ENCODE measurements at places on chromosomes 3 and 15.
A peak's percentile ranks its signal among the peaks of the same experiment; 100 is the strongest.

- no peak for DNase-seq
Observed at GRCh38 chr3:115655761-115656282, 32.5 kb downstream of the GAP43 start.

DNA sequence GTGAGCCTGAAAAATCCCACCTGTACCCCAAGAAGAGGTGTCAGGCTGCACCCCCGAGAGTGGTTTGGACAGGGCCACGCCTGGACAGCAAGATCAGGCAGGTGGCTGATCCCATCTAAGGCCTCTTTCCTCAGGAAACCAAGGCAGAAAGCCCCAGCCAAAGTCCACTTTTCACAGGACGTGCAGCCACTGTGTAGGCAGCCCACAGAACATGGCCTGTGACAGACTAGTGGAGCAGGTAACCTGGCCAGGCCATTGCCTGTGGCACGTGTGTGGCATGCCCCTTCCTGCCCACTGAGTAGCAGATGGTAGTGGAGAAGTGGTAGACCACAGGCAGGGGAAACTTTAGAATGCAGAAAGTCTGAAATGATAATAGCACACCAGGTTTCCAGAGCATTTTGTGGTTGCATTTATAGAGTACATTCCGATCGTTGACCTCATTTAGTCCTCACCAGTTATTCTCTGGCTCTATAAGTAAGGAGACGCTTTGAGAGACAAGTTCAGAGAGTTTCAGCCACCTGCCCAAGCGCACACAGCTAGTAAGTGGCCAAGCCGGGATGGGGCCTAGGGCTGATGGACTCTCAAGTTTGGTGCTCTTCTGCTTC is 68.7 kb downstream of the AAGAB start:
- peak; percentile 30 for DNase-seq

GRCh38 chr3:197292083-197292646 is 6.2 kb downstream of the DLG1 start:
- no peak for DNase-seq

- no peak for DNase-seq
Observed at GRCh38 chr3:120370463-120370862, 21.3 kb upstream of the LRRC58 start.

- DNase-seq, result no peak
Observed at GRCh38 chr3:169044331-169045113, 619.0 kb downstream of the MECOM start.

- DNase-seq, result no peak
Observed at GRCh38 chr3:133282236-133282635, 117.6 kb upstream of the BFSP2 start.

DNA sequence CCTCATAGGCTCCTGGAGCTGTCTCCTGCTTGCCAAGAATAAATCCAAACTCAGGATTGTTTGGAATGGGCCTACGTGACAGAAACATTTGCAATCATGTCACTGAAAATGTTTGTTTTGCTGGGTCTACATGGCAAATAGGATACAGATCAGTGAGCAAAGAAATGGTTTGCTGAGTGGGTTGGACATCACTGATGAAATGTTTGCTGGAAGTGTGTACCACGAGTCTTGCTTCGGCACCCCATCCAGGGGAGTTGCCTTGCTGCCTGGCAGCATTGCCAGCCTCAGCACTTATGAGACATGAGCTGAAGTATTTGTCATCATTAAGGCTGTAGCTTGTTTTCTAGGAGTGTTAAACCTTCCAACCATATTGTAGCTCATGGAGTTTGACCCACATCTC is 213.3 kb upstream of the CFAP20DC start:
- no peak for DNase-seq

- no peak for DNase-seq
Observed at GRCh38 chr3:172078721-172079120, 39.3 kb downstream of the FNDC3B start.

GRCh38 chr15:79455361-79455760 is 23.2 kb downstream of the MINAR1 start:
- no peak for DNase-seq

DNA sequence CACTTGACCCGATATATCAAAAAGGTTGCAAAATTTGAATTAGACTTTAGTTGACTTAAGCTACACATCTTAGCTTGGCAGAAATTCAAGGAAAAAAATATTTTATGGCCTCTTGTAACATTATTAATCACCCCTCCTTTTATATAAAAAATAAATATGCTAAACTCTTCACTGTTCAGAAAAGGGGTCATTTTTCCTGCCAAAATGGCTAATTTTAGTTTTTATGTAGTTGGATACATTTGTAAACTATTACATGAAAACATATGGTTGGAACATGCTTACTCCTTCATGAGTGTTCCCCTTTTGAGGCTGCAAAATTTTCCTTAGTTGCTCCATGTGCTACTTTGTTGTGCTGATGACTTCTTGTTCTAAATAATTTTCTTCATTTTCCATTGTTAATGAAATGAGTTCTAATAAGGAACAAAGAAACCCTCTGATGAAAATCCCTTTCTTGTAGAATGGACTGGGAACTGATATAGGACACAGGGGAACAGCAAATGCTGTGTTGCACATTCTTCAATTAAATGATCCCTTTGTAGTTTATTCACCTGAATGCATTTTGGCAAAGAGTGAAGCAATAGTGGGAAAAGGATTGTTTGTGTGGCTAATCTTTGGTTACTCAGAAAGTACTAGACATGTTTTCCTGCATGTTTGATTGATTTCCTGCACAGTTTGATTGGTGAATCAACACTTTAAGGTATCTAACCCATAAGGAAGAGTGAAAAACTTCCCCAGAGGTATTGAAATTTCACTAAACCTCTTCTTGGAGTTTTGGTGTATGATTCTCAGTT is 349.3 kb downstream of the TIGIT start:
- DNase-seq, result no peak

- no peak for DNase-seq
Observed at GRCh38 chr3:98967758-98968157, 66.3 kb upstream of the DCBLD2 start.

DNA sequence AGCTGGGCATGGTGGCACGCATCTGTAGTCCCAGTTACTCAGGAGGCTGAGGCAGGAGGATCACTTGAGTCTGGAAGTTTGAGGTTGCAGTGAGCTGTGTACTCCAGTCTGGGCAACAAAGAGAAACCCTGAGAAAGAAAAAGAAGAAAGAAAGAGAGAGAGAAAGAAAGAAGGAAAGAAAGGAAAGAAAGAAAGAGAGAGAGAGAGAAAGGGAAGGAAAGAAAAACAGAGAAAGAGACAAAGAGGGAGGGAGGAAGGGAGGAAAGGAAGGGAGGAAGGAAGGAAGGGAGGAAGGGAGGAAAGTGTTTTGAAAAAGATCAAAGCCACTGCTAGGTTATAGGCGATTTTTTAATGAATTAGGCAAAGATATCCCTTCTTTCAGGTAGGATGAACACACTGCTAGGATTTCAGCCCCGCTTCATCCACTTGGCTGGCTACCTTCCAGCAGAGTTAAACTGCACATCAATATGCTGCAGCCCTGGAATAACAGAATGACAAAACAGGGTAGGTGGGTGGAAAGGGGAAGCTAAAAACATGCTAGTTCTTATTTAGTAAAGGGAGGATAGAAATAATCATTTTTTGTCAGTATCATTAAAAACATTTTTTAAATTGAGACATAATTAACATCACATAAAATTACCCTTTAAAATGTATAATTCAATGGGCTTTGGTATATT is 12.8 kb upstream of the PPARG start:
- DNase-seq, result no peak

DNA sequence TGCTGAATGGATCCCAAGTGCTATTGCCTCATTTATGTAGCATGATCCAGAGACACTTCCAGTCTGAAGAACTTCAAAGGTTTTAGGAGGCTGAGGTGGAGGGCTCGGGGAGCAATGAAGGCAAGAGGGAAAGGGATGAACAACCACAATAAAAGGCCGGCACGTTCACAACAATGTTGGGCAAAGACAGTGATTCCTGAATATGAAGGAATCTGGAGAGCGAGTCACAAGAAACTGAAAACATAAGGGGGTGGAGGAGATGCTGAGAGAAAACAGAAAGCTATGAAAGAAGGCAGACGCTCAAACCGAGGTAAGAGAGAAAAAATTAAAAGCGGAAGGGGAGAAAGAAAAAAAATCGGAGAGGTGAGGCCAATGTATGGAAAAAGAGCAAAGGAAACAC is 120.1 kb downstream of the GREM1 start:
- DNase-seq, result no peak

DNA sequence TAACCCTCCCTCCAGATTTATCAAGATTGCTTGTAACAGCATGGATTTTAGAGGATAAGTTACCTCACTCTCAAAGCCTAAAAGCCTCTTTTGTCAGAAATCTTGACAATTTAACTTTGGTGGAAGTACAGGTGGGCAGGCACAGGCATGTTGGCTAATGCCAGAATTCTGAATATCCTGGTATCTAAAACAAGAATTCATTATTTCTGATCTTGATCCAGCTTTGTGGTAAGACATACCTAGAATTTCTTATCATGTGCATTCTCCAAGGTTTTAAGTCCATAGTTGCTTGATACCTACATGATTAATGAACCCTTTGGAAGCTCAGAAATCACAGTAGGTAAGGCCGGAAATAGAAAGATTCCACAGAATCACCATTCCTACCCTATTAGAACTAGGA is 109.9 kb upstream of the TTC14 start:
- no peak for DNase-seq

DNA sequence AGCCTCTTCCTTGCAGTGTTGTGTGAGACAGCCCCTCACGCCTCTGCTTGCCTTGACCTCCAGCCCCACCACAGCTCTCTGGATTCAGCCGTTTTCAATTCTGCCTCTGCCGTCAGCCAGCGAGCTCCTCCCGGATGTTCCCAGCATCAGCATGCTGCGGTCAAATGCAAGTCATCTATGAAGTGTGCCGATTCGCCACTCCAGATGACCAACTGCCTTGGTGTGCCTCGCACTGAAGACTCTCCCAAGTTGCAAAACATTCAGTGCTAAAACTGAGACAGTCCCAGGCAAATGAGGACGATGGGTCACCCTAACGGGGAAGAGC is 30.6 kb upstream of the RASA2 start:
- no peak for DNase-seq

DNA sequence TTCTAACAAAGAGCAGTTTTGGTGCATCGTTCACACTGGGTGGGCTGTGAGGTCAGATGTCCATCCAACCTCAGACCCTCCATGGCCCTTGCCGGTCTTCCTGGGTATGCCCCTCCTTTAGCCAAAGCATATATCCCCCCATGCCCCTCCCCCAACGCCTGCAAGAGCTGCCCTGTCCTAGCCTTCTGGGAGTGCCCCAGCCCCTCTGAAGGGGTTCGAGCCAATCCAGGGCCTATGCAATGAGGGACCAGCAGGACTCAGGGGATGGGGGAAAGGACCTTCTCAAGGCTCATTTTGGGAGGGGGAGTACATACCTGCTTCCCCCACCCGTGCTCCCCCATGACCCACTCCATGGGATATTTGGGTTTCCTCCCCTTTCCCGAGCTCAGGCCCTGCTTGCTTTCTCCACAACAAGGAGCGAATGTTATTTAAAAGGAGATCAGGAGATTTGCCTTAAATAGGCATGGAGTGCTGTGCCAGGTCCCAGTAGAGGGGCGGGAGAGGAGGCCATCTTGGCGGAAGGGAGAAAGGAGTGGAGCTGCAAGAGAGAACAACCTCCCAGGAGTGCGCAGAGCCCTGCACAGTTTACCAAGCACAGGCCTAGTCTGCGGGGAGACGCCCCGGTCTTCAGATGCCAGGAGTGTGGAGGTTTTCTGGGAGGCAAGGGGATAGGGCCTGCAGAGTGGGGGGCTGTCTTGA is 18.2 kb downstream of the PIF1 start:
- DNase-seq, result no peak

DNA sequence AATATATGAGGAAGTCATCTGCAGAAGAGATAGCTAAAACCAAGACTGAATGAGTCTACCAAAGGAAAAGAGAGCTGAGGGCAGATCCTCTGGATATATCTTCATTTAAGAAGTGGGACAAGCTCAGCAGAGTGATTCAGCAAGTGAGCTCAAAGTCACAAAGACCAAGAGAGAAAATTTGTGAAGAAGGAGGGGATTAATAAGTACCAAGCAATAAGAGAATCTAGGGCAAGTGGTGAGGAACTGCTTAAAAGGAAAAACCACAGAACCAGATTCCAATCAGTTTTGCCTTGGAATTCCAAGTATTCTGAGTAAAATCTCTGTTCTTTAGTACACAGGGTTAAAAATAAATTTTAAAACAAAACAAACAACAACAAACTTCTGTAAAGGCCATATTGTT is 3.6 kb downstream of the EHHADH start:
- no peak for DNase-seq

DNA sequence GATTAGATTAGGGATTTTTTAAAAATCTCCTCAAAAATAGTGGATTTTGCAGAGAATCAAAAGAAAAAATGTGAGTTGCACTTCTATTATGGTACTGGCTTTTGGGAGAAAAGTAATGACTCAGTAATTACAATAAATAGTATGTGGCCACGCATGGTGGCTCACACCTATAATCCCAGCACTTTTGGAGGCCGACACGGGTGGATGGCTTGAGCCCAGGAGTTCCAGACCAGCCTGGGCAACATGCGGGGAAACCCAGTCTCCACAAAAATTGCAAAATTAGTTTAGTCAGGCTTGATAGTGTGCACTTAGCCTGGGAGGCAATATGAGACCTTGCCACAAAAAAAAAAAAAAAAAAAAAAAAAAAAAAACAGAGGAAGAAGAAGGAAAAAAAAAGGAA is 1098.2 kb downstream of the ZPLD1 start:
- DNase-seq, result no peak

GRCh38 chr3:110542552-110543150 is 529.0 kb upstream of the NECTIN3 start:
- DNase-seq, result no peak

DNA sequence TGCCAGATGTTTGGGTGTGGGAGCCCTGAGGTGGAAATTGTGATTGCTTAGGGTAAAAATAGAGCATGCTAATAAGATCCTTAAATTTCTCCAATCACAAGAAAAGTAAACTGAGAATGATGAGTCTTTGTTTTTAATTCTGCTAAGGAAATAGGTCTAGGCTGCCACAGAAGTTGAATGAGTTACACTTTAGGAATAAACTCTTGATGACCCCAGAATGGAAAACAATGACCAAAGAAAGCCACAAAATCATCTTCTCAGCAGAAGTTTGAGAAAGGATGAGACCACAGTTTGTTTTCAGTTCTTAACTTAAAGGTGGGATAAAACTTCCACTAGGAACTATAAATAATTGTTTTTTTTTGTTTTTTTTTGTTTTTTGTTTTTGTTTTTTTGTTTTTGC is 164.6 kb upstream of the BCL6 start:
- DNase-seq, result no peak

DNA sequence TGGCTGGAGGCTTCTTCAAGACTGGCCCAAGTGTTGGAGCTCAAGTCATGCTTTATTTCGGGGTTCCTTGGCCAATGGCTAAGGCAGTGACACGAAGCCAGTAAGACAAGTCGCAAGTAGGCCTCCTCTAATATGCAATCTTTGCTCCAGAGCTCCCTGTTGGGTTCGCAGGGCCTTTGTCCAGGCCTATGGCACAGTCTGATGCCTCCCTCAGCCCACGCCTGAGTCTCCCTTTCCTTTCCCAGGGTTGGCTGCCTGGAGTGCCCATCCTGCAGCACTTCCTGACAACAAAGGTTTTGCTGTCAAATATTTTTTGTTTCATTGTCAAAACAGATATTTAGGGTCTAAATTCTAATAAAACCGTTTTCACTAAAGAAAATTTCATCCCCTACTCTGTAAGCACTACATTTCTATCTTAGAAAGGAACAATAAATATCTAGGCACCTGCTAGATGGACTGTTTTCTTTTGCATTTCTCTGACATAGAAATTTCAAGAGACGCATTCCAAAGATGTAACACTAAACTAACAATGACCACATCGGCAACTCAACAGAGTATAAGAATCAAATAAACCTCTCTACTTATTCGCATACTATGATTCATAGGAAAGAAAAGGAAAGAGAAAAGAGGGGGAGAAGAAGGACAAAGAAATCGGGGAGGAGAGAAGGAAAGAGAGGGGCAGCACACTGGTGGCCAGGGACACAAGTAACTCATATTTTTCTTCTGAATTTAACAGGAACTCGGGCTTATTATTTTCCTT is 393.1 kb upstream of the ATP11B start:
- DNase-seq, result no peak

All from Kasumi-1 (cell line).